Activated CD4-positive, alpha-beta T cell treated with anti-CD3 and anti-CD28 coated beads for 1 hour (primary cell): ENCODE measurements at places on chromosomes 3 and 15.

DNA sequence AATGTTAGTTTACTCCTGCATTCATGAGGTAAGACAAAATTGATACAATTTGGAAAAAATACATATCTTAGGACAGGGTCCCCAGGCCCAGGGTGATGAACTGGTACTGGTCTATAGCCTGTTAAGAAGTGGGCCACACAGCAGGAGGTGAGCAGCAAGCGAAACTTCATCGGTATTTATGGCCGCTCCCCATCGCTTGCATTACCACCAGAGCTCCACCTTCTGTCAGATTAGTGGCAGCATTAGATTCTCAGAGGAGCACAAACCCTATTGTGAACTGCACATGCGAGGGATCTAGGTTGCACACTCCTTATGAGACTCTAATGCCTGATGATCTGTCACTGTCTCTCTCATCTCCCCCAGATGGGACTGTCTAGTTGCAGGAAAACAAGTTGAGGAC, 880.6 kb downstream of the MCTP2 start:
- no peak for DNase-seq

DNA sequence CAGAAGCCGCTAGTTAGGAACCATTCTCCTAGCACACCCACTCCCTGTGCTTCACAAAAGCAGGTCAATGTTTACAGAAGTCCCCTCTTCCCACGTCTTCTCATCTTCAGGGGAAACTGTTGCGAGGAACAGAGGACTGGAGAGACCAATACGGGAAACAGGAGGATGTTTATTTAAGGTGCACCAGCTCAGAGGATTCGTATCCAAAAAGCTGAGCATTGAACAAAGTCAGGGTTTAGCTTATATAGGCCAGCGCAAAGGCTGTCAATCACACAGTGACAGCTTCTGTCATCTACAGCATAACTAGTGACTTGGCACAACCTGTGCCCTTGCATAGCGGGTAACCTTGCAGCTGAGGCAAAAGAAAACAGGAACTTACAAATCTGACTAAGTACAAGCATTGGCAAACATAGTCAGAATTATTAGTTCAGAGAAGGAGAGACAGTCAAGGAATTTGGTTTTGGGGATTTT, 61.3 kb downstream of the ZDHHC19 start:
- no peak for DNase-seq

GRCh38 chr15:44584162-44584749, 47.3 kb downstream of the EIF3J start:
- peak; percentile 42 for DNase-seq

DNA sequence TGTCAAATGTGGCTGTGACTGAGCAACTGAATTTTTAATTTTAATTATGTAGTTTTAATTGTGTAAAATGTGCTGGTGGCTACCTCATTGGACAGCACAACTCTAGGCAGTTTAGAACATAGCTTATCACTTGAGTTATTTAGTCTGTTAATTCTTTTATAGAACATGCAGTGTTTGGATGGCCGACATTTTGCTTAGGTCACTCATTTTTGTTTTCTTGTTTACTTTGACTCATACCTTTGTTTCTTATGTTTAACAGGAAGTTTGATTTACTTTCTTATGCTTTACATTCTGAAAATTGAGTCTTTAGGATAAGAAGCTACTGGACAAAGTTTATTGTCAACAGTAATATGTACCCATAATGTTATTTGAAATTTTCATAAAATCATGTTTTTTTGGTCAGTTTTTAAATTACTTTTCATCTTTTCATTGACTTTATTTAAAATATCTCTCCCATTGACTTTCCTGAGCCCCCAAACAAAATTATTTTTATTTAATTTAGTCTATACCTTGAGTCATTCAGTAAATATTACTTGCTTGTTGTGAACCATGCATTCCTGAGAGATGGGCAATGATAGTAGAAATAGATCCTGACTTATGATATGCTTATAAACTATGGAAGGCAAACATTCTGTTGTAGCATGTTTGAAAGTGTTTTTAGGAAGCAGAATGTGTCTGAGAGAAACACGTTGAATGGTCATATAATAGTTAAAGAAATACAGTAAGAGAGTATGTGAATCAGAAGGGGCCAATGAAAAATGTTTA, 60.6 kb downstream of the TCF12 start:
- no peak for DNase-seq

DNA sequence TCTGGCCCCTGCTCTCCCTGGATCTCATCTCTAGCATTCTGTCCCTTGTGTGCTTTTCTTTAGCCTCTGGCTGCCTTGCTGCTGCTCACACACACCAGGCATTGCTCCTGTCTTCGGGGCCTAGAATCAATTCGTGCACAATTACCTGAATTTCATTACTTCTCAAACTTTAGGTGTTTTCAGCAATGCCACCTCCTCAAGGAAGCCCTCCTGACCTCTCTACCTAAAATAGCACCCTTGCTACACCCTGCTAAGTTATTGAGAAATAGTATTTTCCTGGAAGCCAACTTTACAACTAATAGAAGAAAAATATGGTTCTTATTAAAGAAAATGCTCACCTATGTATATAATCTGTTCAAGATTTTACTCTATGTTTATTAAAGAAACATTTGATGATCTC, 40.4 kb downstream of the CP start:
- no peak for DNase-seq

DNA sequence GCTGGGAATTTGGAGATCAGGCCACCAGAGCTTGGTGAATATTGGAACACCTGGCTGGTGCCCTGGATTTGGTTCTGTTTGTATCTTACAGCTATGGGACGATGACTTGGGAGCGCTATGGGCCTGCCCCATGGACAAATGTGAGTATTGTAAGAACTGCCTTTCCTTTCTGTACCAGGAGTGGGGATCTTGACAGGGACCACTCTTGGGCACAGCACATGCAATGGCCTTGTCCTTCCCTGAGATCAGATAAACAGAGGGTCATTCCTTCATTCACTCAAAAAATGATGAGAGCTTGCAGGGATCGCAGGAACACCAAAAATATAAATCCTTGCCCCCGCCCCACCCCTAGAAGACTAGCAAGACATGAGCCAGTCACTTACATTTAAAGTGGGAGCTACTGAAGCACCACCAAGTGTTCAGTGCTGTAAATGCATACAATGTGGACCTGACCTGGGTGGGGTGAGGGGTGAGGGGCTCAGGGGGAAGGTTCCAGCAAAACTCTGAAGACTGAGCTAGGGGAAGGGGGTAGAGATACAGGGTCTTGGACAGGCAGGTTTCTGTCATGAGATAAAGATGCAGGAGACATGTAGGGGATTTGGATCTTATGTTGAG, 2.7 kb upstream of the CRELD1 start:
- no peak for DNase-seq

- no peak for DNase-seq
These were observed 448 bp downstream of the SHISA5 start for GRCh38 chr3:48503401-48504050.

- no peak for DNase-seq
These were observed 36.5 kb upstream of the CPB1 start for GRCh38 chr3:148790851-148791735.

- no peak for DNase-seq
These were observed 75.9 kb downstream of the CYP19A1 start for GRCh38 chr15:51262463-51262862.

DNA sequence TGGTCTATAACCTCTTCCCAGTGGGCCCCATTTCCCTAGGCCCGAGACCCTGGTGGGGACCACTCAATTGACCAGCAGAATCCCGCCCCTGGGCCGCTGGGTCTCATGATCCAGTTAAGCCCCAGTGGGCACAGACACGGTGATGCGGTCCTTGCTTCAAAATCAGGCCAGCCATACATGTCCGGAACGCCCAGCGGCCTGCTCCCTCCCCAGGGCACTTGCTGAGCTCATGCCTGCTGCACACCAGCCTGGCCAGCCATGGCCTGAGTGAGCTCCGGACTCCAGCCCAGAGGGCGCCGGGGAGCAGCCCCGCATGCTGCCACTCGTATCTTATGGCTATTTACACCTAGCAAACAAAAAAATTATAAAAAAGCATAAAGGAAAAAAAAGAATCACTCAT, 34.4 kb upstream of the IQSEC1 start:
- DNase-seq: no peak

- DNase-seq: no peak
These were observed 14.3 kb downstream of the RHOA start for GRCh38 chr3:49397470-49397869.

DNA sequence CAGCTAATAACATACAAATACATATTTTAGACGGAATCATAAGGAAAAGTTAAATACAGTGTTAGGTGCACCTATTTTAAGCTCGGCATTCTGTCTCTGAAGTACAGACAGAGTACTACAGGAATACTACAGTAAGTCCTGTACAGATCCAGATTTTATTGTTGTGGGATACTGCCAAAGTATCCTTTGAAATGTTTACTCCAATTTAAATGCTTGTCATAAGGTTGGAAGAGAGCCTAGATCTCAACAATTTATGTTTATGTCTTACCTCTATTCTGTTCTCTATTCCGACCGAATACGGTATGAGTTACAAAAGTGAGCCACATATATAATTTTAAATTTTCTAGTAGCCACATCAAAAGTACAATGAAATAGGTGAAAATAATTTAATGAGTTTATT, 25.3 kb downstream of the PLD1 start:
- no peak for DNase-seq

GRCh38 chr15:38617831-38618230, 53.2 kb upstream of the RASGRP1 start:
- no peak for DNase-seq

DNA sequence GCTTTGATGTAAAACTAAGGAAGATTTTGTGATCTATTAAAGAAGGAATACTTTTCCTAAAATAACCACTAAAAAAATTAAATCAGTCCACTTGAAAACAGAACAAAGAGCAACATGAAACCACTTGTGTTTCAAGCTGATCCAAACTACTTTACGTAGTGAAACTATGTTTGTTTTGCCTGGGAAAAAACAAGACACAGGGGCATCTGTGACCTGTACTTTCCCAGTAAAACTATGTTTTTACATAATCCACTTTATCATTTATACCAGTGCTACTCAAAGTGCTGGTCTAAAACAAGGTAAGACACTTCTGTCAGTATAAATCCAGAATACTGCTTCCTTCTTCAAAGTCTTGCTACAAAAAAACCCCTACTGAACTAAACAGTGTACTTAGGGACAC, 56.7 kb downstream of the SPG11 start:
- no peak for DNase-seq

- no peak for DNase-seq
These were observed 200.3 kb downstream of the ADAMTS17 start for GRCh38 chr15:100141311-100142001.

- no peak for DNase-seq
These were observed 39.4 kb downstream of the TPRA1 start for GRCh38 chr3:127551178-127551577.

DNA sequence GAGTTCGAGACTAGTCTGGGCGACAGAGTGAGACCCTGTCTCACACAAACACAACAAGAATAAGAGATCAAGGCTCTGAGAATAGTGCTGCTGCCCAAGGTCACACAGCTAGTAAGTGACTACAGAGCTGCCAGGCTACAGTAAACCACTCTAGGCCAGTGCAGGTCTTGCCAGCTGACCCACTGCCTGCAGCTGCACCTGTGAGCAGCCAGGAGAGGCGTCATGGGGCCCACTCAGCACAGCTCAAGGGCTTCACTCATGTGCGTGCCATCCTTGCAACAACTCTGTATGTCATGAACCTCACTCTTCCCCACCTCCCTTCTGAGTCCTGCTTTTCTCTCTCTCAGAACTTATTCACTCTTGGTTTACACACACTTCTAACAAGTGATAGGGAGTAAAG, 176.7 kb downstream of the SMAD6 start:
- DNase-seq: no peak

GRCh38 chr15:76976572-76977270, 18.2 kb upstream of the PSTPIP1 start:
- DNase-seq: no peak

DNA sequence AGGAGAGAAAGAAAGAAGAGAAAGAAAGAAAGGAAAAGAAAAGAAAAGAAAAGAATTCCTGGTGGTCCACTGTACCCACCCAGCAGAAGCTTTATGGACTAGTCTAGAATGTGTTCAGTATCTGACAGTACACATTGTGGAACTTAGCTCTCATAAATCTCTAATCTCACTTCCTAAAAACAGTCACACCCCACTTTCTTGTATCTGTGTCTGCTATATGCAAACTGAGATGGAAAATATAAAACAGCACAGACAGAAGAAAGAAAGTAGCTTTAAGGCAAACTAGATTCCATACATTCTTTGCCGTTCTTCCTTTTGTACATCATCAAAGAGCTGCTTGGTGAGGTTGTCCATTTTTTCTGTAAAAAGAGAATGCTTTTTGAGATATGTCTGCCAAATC, 41.1 kb upstream of the GNB5 start:
- no peak for DNase-seq

DNA sequence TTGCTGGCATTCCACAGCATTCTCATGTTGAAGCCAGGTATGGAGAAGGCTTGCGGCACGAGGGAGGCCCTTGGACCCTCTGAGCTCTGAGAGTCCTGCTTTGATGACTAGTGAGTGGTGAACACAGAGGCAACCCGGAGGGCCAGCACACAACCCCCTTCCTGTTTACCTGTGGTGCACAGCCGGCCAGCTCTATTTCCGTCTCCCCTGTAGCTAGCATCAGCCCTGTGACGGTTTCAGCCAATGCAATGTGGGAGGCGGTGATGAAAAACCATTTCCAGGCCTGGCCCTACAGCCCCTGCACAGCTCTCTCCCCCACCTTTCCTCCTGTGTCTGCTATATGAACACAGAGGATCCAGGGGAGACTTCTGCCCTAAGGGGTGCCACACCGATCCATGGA, 76.8 kb upstream of the KLHL25 start:
- no peak for DNase-seq

GRCh38 chr15:95265419-95265997, 1034.1 kb downstream of the MCTP2 start:
- no peak for DNase-seq

DNA sequence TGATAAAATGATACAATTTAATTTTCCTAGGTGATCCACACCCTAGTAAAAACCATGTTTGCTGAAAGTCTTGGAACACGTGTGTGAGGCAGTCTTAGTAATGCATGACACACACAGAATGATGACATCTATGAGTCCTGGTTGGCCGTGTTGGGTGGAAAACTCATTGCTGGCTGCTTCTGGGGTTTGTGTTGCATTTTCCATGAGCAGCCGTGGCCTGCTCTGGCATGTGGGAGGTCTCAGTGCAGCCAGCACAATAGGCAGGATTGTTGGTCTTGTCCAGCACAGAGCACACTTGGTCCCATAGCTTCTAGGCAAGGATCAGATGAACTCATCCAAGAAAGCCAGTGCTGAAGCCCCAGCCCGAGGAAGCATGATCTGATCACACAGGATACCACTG, 172.8 kb upstream of the UBE3A start:
- DNase-seq: no peak

DNA sequence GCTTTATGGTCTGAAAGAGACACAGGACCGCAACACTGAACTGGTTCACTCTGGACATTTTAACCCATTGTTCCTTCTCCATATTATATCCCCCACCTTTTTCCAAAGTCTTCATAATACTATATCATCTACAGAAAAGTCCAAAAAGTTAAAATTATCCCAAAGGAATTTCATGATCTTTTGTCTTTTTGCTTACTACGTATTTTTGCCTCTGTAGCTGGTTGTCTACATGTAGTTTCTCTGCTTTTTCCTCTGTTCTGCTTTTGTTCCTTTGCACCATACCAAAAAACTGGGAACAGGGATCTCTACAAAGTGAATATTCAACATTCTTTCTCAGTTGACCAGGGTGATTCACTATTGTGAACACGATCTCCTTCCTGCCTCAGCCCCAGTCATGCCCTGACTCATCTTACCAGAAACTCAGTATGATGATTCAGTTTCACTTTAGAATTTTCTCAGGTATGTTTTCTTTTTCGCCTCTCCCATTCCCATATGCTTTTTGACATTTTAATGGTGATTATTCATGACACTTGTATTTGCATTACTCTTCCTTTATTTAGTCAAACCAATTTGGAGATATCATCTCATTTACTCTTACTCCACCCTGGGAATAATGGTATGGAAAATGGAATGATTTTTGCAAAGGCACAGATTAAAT, 14.5 kb downstream of the EMC4 start:
- DNase-seq: no peak
